ENCODE measurements at places on chromosomes 16 and 17.

GRCh38 chr17:57916925-57917858, 38.0 kb downstream of the CUEDC1 start:
- no peak for DNase-seq

DNA sequence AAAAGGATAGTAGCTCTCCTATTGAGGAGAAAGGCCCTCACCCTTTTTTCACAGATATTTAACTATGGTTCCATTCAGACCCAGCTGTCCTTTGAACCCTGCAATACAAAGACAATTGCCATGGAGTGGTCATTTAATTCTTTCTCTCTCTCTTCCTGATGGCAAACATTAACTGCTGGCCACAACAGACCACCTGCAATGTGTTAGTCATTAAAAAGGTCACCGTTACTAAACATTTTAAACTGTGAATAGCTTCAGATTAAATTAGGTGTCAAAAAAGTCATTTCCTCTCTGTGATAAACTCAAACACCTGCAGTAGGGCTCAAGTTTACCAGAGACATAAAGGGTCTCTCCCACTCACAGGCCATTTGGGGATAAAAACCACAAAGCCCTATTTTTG, 697.2 kb downstream of the TOX3 start:
- DNase-seq: no peak

GRCh38 chr16:17237350-17237944, 233.3 kb downstream of the XYLT1 start:
- no peak for DNase-seq

DNA sequence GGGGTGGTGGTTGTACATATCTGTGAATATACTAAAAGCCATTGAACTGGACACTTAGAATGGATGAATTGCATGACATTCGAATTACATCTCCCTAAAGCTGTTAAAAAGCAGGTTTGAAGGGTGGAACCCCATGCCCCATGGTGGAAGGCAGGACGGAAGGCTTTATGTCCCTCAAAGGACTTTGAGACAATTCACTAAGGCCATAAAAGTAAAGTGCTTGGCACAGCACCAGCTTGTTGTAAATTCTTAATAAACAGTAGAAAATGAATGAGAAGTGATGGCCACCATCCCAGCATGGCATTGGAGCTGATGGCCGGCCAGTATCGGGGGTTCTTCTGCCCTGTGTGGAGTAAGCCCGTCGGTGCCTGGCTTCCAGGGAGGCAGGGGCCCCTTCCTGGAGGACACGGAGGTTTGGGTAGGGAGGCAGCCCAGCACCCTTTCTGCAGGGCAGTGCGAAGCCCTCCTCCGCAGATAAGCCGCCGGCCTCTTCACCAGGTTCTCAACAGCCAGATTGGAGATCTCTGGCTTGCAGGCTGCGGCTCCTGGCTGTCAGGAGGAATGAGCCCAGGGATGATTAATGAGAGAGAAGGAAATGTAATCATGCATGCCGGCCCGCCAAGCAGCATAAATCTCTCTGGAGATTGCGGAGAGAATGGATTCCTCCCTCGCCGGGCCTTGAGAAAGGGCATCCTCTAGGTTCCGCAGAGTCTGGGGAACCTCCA, 346.9 kb downstream of the FOXL1 start:
- no peak for DNase-seq

GRCh38 chr17:42404326-42405055, 16.2 kb upstream of the STAT3 start:
- no peak for DNase-seq

DNA sequence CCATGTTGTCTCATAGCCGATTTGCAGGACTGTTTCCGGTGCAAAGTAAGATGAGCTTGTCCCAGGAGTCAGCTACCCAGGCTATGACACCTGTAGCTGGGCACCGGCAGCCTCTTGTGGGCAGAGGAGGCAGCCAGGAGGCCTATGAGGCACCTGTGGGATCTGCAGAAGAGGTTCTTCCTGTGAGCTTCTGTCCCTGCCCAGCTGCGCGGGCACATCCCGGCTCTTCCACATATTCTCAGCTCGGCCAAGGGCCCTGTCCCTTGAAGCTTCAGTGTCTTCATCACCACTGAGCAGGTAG, 21.3 kb upstream of the CAPN15 start:
- no peak for DNase-seq

GRCh38 chr17:37360632-37361031, 15.2 kb upstream of the C17orf78 start:
- DNase-seq: no peak
